AG08396 (cell line): ENCODE measurements at places on chromosomes 5 and 9.

- DNase-seq, result no peak
These were observed 449.5 kb downstream of the AGTPBP1 start for GRCh38 chr9:85292261-85292660.

- no peak for DNase-seq
These were observed 6.6 kb downstream of the CWC27 start for GRCh38 chr5:64775291-64775690.

DNA sequence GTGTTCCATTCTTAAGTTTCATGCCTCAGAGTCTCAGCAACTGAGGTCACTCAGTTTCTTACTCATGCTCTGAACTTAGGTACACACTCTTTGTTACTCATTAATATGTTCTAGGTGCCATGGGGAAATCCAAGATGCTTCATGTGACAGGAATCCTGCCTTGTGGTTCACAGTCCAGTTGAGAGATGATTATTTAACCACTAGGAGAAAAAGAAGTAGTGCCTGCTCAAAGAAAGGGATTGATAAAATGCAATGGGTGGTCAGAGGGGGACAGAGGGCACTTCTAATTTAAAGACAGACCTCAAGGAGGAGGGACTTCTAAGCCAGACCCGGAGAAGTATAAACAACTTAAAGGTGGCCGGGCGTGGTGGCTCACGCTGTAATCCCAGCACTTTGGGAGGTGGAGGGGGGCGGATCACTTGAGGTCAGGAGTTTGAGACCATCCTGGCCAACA lies 69.0 kb downstream of the UGCG start:
- DNase-seq, result peak; percentile 70

- no peak for DNase-seq
These were observed 6.1 kb upstream of the DMRT3 start for GRCh38 chr9:970151-970996.

DNA sequence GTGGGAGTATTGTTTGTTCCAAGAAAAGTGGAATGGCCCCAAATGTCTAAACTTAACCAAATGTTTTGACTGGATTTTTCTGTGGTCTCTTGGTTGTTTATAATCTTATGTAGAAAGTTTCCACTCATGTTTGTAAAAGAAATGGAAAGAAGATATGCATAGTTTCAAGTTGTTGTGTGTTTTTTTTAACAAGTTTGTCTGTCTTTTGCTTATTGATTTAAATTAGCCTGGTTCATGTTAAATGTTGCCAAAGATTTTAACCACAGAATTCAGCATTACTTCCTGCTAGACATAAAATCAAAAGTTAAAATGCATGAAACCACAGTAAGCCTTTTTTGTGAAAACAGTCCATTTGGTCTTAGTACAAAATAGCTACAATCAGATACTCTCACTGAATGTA lies 14.0 kb downstream of the PPWD1 start:
- no peak for DNase-seq

GRCh38 chr5:12745537-12745936 lies 841.3 kb upstream of the CTNND2 start:
- DNase-seq, result no peak

DNA sequence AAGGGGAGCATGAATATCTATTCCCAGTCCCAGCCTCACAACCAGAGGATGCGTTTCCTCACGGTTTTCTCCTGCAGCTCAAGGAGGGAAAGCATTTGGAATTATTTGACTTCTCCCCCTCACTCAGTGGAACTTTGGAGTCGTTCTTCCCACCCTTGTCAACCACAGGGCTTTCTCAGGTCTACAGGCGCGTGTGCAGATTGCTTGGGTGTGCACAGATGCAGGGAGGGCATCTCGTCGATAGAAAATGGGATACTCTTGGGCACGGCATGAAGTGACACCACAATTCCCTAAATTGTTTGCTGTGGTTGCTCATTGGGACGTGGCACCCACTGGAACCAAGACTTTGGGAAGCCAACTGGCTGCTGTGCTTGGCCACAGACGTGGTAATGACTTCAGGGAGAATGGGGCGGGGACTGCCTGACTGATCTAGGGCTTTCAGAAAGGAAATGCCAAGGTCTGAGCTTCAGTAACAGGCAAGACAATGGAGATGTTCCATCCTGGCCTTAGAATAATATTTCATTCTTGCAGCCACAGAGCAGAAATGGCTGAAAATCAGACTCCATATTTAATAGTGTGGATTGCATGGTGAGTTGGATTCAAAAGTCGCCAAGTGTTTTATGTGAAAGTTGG lies 12.2 kb upstream of the OBP2B start:
- DNase-seq, result no peak

DNA sequence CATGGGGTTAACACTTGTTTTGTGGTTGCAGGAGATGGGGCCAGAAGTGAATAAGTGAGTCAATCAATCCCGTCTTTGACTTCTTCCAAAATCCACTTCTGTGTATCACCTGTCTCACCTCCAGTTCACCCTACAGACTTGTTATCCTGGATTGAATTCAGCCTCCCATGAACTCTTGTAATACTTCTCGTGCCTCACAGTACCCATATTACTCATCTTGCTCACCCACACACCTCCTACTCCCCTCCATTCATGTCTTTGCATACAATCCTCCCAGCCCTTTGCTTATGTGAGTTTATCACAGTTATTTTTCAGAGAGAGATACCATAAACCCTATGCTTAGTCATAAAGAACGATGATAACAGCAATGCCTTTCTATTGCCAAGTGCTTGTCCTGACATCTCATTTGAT lies 52.9 kb upstream of the PAPPA start:
- DNase-seq, result no peak

DNA sequence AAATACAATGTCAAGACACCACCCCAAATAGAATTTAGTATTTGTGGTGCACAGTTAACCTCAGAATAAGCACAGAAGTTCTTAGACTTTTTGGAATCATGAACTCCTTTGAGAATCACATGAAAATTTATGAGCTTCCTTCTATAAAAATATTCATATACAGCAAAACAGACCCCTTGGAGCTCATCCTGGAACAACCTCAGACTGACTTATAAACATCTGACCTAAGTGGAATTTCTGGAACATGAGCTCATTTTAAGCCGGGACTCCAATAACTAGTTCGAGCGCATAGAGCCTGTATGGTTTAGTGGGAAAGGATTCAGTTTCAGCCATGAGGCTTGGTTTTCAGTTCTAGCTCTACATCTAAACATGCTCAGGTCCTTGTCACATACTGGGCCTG lies 192.3 kb downstream of the DEPDC1B start:
- DNase-seq, result no peak

DNA sequence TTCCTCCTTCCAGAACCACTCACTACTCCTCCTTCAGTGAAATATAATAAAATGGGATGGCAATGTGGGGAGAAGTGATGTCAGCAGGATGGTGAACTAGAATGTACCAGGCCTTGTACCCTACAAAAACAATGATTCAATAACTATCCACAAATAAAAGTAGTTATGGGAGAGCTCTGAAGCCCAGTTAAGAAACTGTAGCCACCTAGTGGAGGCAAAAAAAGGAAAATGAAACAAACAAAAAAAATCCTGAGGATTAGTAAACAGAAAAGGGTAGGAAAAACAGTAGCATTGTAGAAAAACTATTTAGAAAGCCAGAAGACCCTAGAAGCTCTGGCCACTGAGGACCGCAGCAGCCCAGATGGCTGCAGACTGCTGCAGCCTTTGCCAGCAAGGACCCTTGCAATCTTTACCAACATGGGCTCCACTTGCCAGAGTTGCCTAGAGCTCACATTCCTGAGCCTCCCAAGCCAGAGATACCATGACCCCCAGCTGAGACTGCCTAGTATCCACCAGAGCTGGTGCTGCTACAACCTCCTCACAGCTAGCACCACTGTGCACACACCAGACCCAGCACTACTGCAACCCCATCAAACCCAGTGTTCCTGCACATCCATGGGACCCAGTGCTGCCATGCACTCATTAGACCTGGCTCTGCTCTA lies 259.7 kb upstream of the MSX2 start:
- DNase-seq, result no peak

GRCh38 chr5:1874771-1875220 lies 7.9 kb downstream of the IRX4 start:
- no peak for DNase-seq

GRCh38 chr9:73020877-73021276 lies 68.0 kb upstream of the ALDH1A1 start:
- DNase-seq, result no peak

GRCh38 chr9:84375954-84376353 lies 35.4 kb upstream of the SLC28A3 start:
- no peak for DNase-seq

DNA sequence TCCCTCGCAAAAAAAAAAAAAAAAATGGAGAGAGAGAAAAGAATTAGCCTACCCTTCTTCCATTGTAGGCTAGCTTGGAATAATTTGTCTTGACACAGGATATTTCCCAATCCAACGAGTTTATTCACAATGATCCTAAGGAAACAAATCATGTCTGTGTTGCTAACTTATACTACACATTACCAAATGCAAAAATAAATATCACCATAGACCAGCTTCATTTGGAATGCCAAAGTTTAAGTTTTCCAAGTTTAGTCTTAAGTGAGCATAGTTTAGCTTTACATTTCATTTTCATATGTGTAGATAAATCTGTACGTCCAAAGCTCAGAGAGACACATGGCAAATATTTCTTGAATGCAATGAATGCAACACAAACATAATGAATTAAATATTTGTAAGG lies 1106.2 kb upstream of the DMAC1 start:
- DNase-seq, result no peak

DNA sequence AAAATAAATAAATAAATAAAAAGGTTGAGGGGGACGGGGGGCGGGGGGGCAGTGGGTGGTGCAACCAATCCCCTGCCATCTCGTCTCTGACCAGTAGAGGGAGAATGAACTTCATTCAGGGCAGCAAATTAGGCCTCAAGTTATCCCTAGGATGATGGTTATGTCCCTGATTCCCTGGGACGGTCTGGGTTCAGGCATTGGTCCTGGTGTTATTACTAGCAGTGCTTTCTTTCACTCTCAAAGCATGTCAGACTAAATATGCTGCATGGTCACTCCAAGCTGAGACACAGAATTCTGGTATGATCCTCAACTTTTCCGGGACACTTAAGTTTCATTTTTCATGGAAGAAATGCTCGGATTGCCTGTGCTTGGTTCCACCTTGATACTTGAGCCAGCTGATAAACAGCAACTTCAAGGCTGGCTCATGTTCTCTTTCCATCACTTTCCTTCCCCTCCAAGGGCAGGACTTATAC lies 59.4 kb downstream of the DAP start:
- DNase-seq, result peak; percentile 44

DNA sequence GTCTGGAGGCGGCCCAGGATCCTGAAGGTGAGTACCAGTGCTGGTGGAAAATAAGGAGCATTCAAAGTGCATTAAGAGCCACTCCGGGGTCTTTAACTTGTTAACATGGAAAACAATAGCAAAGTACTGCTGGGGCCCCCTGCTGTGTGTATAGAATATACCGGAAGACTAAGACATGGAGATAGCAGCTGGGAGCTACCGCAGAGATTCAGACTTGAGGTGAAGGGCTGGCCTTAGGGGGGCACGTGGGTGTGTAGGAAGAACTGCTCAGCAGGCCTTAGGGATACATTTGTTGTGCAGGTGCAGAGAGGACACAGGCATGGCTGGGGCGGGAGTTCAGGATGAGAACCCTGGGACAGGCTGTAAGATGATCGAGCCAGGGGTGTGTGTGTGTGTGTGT lies 1.2 kb upstream of the DMRT1 start:
- no peak for DNase-seq

DNA sequence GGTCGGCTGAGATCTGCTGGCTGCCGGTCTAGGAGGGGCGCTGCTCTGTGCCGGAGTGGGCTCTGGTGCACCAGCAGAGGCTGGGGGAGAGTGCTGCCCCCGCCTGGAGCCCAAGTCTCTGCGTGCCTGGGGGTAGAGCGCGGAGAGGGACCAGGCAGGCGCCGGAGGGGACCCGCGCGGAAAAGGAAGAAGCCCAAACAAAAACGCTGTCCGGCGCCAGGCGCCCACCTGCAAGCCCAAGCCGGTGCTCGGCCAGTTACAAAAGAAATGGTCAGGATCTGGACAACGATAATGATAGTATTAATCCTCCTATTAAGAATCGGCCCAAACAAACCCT lies 571 bp upstream of the S1PR3 start:
- no peak for DNase-seq

DNA sequence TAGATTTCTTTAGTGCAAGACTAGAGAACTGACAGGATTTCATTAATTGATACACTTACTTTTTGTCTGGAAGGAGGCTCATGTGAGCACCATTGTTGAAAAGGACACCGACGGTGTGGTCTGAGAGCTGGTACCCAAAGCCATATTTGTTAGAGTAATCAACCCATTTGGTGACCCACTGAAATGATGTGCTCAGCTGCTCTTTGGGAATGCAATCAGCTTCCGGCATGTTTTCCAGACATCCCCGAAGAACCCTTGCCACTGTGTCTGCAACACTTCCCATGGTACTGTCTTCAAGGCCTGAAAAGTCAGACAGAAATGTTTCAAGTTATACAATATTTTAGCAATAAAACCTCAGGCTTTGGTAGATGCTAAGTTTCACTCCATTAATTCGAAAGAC lies 4.4 kb downstream of the PLK2 start:
- no peak for DNase-seq

DNA sequence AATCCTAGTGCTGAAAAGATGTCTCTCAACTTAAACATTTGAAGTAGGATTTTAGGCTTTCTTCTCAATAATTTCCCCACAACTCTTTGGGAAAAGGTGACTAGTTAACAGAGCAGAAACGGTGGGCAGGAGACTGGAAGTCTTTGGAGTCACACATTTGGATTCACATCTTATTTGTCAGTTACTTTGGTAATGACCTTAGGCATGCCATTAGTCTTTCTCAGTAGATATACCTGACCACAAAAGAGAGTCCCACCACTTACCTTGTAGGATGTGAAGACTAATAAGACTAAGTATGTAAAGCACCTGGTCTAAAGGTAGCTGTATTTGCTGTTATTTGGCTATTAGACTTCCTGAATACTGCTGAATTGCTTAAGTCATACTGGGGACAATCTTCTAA lies 35.4 kb downstream of the DAP start:
- no peak for DNase-seq

DNA sequence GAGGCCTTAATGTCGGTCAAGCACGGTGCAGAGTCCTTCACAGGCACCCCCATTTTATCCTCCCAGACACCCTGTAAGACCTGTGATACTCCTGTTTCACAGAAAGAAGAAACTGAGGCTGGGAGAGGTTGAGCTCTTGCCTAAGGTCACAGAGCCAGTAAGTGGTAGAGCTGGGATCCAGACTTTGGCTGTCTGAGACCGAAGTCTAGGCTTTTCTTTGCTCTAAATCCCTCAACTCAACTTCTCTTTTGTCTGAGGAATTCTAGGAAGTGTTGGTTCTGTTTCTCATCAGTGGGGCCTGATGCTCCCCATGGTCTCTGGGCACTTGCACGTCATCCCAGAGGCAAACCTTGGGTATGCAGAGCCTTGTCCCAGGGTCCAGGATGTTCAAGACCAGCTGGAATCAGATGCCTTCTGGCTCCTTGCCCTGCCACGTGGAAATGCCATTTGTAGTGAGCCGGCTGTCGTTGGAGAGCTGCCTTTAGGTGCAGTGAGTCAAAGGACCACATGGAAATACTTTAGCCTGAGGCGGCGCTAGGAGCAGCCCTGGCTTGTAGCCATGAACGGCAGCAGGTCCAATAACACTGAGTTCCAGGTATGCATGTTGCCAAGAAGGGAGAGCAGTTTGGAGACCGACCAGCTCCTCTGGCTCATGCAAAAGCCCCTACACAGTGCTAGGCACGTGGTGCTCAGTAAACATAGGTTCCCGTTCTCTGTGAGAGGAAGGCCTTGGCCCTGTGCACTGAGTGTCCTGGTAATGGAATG lies 9.2 kb downstream of the DCANP1 start:
- peak; percentile 82 for DNase-seq

- no peak for DNase-seq
These were observed 27.3 kb downstream of the KIF2A start for GRCh38 chr5:62333250-62333794.
